ENCODE measurements at places on chromosomes 2 and 18.
A peak's percentile ranks its signal among the peaks of the same experiment; 100 is the strongest.

DNA sequence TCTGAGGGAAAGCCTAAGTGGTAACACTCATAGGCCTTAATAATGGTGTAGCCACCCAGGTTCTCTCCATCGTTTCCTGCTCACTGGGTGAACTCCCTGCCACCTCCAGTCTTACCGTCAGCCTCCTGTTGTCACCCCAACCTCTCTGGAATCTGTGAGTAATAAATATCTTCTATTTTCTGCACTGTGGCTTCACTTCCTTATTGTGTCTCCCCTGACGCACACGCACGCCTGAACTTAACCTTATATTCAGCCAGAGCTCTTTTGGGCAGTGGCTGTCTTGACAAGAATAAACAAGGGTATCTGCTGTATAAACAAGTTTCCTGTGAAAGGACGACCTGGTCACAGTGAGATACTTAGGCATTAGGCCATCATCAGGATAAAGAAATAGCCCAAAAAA, 467.2 kb downstream of the SPAG16 start:
- DNase-seq, result no peak

DNA sequence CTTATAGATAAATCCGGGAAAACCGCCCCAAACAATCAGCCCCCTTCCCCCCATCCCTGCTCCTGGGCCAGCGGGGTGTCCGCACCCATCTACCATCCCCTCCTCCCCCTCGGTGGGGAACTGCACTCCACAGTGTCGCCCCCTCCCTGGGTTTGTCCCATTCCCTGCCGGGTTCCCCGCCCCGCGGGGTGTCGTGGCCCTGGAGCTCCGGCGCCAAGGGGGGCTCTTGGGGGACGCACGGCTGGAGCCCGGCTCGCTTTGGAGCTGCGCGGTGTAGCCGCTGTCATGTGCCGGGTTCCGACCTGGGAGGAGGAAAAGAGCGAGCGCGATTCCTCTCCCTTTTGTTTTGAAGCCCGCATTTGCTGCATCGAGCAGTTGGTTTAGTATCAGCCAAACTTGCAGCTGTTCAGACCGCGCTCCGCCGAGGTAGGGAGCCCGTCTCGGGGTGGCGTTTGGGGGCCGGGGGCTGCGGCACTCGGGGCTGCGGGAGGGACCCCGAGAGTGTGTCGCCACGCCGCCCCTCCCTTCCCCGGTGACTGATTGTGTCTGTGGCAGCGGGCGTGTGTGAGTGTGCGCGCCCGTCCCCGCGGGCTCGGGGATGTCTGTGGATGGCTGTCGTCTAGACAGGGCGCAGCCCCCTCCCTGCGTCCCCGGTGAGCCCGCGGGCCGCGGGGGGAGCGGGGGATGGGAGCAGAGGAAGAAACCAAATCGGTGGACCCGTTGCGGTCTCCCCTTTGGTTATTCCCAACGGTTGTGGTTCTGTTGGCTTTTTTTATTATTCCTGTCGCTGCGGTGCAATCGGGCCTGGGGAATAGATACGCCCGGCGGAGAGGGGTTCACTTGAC, 797 bp downstream of the CTIF start:
- peak; percentile 59 for DNase-seq

GRCh38 chr2:127403460-127403859, 14.8 kb upstream of the PROC start:
- no peak for DNase-seq

DNA sequence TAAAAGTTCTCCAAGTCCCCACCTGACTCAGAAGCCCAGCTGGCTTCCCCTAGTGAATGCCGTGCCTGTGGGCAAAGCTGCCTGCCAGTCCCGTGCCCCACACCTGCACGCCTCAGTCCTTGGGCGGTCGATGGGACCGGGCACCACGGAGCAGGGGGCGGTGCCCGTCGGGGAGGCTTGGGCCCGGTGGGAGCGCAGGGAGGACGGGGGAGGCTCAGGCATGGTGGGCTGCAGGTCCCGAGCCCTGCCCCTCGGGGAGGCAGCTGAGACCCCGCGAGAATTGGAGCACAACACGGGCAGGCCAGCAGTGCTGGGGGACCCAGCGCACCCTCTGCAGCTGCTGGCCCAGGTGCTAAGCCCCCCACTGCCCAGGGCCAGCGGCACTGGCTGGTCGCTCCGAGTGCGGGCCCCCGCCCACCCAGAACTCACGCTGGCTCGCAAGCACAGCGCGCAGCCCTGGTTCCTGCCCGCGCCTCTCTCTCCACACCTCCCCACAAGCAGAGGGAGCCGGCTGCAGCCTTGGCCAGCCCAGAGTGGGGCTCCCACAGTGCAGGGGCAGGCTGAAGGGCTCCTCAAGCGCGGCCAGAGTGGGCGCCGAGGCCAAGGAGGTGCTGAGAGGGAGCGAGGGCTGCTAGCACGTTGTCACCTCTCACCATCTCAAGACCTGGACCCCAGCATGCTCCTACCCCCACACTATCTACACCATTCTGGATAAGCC, 215.5 kb downstream of the TNS1 start:
- DNase-seq, result no peak

DNA sequence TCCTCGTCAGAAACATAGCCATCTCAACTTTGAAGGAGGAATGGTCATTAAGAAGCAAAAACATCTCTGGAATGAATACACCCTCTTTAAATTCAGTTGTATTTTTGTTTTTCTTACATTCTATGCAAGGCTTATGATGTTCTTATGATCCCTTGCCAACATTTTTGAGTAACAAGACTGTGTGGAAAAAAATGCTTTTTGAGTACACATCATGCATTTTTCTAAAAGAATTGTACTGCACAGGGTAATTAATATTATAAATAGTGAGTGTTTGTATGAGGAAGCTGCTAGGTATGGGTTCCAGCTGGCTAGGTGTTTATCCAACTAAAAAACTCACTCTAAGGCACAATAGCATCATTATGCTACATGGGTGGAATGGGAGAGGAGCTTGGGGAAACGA, 59.0 kb upstream of the SPATS2L start:
- DNase-seq, result no peak

GRCh38 chr2:231693956-231694355, 14.4 kb upstream of the PTMA start:
- no peak for DNase-seq

DNA sequence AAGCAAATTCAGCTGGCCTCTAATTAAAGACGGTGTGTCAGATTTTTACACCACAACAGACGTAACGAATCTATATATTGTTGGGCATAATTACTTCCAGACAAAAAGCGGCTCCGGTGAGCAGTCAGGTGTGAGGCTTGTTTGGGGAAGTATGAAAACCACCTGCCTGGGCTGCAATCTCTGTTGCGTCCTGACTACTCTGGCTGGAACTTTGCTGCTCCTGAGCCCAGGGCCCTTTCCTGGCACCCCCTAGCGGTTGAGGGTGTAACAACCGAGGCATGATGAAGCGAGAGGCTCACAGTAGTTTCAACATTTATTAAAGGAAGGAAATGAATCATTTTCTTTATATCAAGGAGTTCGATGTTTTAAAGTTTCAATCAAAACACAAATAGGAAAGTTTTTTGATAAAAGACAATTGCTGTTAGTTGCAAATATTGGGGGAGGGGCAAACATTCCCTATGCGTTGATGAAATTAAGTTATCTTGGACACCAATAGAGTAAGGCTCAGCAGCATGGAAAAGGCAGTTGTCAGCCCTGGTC, 10.6 kb upstream of the ITGB6 start:
- peak; percentile 47 for DNase-seq

DNA sequence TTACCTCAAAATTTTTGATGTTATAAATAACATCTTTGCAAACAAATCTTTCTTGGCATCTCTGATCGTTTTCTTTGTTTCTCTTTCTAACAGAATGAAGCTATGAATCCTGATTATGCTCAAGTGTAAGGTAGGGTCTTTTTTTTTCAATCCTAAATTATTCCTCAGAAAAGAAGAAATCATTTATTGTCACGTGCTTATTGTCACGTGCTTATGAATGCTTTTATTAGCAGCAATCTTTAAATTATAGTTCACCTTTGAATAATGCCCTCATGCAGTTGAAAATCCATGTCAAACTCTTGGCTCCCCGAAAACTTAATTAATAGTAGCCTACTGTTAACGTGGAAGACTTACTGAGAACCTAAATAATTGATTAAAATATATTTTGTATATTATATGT, 39.2 kb upstream of the EPAS1 start:
- DNase-seq, result no peak

GRCh38 chr2:146246736-146247523, 1597.9 kb upstream of the ACVR2A start:
- DNase-seq, result no peak

DNA sequence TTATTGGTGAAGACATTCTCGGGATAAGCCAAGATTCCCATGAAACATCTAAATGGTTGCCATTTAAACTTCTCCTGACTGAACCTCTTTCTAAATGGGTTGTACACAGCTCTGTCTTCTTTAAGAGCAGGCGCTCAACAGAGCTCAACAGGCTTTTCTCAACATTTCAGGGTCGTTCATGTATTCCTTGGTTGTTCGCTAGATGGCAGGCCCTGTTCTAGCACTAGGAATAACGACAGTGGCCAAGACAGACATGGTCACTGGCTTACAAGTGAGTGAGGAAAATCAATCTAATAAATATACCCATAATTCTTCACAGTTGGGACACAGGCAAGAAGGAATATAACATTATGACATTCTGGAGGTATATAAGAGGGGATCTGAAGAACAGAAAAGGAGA, 154.5 kb downstream of the SMAD2 start:
- no peak for DNase-seq

- no peak for DNase-seq
Measured at GRCh38 chr2:231745303-231746038, 35.6 kb downstream of the PDE6D start.

DNA sequence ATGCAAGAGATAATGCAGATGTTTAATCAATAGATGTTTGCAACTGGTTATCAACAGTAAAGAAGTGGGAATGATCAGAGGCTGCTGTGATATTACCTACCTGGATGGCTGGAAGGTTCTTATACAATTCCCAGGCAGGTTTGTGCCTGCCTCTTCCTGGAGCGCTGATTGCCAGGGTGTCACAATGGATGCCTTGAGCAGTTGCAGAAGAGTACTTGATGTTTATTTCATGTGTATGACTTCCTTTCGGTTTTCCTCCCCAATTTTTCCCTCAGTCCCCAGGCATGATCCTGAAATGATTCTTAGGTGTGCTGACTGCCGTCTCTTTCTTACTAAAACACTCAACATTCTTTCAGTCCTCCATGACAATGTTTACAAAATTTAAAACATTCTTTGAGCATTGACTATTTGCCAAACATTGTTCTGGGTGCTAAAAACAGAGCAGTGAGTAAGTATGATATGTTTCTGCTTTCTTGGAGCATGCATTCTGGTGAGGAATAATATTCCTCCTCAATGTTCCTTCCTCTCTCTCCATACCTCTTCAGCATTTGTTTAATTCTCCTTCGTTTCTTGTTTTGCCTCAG, 416.6 kb upstream of the TRIB2 start:
- DNase-seq, result no peak

DNA sequence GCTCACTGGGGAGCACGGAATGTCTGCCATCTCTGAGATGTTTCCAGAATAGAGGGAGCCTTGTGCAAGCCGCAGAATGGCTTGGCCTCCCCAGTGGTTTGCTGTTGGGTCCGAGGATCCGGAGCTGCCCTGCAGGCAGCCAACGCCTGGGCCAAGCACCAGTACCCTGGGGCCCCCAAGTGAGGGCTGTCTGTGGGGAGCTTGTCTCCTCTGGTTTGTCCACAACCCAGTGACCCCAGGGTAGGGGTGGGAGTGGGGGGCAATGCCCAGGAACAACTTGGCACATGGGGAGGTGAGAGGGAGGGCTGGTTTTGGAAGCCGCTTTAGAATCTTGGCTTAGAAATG, 147.1 kb downstream of the CABLES1 start:
- DNase-seq, result no peak

DNA sequence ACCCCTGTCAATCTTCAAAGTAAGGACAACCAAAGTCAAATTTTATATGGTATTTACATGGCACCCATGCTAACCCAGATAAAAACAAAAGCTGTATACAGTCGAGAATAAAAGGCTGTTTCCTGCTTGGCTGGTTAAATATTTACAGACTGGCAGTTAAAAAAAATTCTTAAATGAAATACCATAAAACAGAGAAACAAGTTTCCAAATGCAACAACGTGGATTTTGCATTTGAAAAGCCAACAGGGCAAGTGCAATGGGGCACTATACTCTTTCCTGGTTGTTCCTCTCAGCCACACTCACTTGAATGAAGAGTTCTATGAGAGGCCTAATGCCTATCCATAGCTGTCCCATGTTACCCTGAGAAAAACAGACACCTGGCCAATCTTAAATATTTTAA, 6.1 kb upstream of the NR4A2 start:
- no peak for DNase-seq
